ENCODE measurements at places on chromosomes 1 and 21.

- DNase-seq, result no peak
Measured at GRCh38 chr1:219027146-219027673, 146.5 kb upstream of the LYPLAL1 start.

DNA sequence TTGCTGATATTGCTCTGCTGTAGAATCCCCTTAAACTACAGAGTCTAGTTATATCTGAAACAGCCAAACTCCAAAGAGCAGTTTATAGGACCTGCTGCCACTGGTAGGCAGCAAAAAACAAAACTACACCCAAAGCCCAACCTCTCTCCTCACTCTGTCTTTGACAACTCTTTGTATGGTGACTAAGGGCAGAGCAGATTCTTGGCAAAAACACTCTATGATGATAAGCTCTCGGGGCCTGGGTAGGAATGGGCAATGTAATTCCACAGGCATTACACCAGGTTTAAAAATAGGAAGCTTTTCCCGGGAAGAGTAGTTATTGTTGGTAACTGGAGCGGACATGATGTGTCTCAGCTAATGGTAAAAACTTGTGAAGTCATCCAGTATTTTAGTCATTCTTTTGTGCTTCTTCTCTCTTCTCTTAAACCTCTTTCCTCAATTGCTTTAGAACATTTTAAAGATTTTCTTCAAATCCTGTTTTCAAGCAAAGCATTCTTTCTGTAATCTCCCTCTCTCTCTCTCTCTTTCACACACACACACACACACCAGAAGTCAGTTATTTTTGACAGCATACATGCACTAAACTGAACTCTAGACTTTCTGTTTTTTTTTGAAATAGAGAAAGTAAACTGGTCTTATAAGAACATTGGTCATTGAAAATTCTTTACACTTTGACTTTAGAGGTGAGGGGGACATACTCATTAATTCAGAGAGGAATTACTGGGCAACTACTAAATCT lies 193.5 kb downstream of the PAPPA2 start:
- no peak for DNase-seq

DNA sequence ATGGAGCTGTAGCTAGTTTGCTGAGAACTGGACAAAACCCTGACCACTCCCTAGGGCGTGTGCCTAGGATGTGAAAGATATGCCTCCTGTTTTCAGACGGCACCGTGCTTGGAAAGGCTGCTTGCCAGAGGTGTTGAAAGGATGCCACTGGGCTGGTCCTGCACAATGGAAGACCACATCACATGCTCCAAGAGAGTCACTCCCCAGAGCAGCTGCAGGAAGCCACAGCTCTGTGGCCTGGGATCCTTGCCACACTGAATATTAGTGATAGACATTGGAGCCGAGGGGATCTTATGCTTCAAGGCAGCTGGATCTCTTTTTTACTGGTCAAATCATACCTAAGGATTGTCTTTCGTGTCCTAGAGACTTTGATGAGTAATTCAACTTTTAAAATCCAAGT lies 6.6 kb upstream of the APP start:
- no peak for DNase-seq

GRCh38 chr1:167273027-167273800 lies 52.5 kb downstream of the POU2F1 start:
- no peak for DNase-seq

DNA sequence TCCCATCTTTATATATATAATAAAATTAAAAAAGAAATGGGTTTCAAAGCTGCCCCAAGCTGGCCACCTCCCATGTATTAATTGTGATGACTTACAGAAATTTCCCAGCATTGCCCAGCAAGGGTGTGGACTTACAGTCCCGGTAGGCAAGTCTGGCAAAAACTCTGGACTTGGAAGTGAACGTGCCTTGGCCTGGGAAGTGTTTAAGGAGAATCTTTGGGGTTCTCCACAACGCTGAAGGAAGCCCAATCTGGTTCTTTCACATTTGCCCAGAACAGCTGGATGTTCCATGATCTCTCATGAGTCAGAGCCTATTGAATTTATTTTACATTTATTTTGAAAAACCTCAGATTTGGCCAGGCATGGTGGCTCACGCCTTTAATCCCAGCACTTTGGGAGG lies 98.4 kb upstream of the SLC45A1 start:
- no peak for DNase-seq

GRCh38 chr21:33245289-33245918 lies 15.7 kb downstream of the IFNAR2 start:
- no peak for DNase-seq

DNA sequence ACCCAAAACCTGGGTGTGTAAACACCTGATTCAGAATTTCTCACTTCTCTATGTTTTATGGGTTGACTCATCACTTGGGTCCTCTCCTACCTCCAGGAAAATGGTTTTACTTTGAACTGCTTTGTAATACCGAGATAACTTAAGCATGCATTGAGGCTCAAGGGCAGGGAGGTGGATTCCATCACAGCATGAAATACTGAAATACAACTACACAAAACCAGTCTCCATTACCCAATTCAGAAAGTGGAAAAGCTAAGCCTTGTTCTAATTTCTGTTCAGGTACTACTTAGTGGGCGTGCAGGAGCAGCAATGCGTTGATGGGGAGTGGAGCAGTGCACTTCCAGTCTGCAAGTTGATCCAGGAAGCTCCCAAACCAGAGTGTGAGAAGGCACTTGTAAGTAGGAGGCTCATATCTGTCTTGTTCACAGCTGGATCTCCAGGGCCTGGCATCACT lies 6.1 kb upstream of the C4BPA start:
- DNase-seq, result peak; percentile 50

DNA sequence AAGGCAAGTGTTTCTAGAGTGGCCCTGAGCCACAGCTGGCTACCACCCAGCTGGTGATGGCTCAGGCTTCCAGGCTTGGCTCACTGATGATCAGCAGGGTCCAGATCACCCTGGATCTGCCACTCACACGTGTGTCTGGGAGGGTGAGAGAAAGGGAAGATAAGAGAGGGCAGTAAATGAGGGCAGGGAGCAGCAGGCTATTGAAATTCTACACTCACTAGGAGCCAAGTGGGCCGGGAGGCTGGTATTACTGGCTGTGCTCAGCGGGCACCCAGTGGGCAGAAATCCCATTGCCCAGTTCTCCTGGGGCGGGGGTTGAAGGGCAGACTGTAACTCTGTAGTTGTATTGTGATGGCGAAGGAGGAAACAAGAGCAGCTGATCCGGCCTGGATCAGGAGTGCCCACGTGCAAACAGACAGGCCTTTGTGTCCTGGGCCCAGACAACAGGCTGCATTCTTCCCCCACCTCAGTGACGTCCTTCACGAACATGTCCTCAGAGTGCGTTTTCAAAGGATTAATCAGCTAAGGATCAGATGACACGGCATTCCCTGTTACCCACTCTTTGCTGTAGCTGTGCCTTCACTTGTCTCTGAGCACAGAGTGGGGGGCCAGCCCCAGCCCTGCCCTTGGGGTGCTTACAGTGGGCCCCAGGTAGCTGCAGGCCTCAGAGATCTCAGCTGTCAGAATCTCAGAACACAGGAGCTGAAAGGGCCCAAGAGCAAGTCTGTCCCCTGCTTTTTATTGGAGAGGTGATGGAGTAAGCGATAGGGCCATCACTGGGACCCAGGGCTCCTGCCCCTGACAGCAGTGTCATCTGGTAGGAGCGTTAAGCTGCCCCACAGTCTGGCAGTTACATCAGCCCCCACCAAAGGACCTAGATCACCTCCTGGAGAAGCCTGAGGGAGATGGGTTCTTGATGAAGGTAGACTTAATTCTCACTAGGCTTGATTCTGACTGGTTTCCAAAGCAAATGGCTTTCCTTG lies 60.5 kb downstream of the ATP1A1 start:
- no peak for DNase-seq

- DNase-seq, result no peak
Measured at GRCh38 chr1:48462716-48463302, 9.2 kb downstream of the SPATA6 start.

- no peak for DNase-seq
Measured at GRCh38 chr1:224747578-224747977, 131.5 kb downstream of the CNIH3 start.

DNA sequence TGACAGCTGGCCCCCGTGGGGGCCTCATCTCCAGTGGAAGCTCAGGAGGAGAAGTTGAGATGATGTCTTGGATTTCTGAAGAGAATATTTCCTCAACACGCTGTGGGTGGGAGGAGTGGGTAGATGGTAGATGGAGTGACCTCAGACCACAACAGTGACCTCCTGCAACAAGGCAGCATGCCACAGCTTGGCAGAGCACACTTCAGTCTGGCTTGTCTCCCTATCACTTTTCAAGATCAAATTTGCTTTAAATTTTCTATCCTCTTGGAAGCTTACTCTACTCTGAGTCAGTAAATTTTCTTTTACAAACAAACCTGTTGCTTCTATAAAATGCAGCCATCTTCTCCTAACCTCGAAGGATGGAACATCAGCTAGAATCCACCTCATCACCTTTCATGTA lies 59.7 kb downstream of the NTPCR start:
- DNase-seq, result no peak

- no peak for DNase-seq
Measured at GRCh38 chr1:194419721-194420120, 1233.3 kb upstream of the B3GALT2 start.

GRCh38 chr1:9558946-9559545 lies 19.8 kb downstream of the SLC25A33 start:
- no peak for DNase-seq

DNA sequence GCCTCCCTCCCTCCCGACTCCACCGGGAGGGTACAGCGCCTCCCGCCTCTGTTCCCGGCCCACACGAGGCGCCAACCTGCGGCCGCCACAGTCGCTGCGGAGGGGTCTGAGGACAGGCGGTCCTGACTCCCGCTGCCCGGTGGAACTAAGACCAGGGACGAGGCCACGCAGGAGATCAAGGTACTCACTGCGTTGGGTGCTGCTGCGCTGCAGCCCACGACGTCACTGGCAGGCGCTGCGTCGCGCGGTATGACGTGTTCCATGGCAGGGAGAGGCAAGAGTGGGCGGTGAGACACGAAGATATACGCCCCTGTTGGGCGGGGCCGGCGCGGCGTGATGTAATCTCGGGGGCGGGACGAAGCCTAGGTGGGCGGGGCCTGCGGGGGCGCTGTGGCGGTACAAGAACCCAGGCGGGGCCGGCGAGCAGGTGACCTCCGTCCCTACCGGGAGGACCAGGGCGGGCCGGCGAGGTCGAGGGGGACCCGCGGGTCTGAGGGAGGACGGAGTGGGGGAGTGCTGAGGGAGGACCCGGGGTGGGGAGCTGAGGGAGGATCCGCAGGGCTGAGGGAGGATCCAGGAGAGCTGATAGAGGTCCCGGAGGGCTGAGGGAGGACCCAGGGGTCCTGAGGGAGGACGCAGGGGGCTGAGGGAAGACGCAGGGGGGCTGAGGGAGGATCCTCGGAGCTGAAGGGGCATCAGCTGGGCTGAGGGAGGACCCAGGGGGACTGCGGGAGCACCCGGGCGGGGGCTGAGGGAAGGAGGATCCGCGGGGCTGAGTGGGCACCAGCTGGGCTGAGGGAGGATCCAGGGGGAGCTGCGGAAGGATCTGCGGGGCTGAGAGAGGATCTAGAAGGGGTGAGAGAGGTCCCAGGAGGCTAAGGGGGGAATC lies at the start of gene MRPL55:
TSS of gene MRPL55 (minus strand) at position 227 of the 889 bp plus-strand sequence. CDS start 1,039 bp downstream, outside the sequence.
- DNase-seq, result peak; percentile 98

GRCh38 chr1:112026016-112026415 lies 36.5 kb upstream of the KCND3 start:
- no peak for DNase-seq

- DNase-seq, result no peak
Measured at GRCh38 chr1:9910076-9910422, at the start of gene CTNNBIP1. TSS of gene CTNNBIP1 (minus strand) at chr1:9910269. CDS start at chr1:9872064, 38,205 bp downstream.

DNA sequence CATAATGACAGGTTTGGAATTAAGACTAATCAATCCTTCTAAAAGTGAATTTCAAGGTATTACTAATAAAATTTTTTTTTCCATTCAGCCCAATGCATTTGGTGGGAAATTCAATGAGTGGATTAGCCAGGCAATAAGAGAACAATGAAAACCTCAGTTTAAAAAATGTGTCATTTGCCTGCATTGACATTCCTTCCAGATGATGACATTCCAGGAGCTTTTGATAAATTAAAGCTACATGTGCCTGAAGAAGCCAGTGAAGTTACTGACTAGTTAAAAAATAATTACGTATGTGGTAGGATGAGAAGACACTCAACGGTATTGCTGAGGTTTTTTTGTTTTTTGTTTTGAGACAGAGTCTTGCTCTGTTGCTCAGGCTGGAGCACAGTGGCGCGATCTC lies 37.9 kb upstream of the RC3H1 start:
- DNase-seq, result no peak

- DNase-seq, result no peak
Measured at GRCh38 chr1:232893481-232894313, 56.7 kb upstream of the NTPCR start.

- no peak for DNase-seq
Measured at GRCh38 chr1:14522926-14523241, 75.6 kb upstream of the KAZN start.

- DNase-seq, result no peak
Measured at GRCh38 chr1:170067253-170067819, 7.2 kb downstream of the KIFAP3 start.
